ENCODE measurements at places on chromosomes 1 and 21. TPM values are rescaled to one million over a fixed set of nuclear protein-coding genes. Genes with fewer than 3 reads are reported as not detected.
A peak's percentile ranks its signal among the peaks of the same experiment; 100 is the strongest.

DNA sequence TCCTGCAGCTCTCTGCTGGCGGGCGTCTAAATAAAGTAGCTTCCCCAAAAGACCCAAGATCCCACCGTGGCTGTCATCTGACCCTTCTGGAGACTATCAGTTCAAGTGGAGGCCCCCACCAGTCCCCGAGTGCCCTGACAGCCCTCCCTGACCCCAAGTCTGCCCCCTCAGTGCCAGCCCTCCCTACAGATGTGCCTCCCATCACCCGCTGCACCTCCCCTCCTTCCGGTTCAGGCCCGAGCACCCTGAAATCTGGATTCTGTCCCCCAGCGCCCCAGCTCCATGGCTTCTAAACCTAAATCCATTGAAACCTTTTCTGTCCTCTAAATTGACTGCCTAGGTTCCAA, 595 bp downstream of the IL10RB start:
- DNase-seq = no peak

Gene ATP6V1G3
- not detected for total RNA-seq

DNA sequence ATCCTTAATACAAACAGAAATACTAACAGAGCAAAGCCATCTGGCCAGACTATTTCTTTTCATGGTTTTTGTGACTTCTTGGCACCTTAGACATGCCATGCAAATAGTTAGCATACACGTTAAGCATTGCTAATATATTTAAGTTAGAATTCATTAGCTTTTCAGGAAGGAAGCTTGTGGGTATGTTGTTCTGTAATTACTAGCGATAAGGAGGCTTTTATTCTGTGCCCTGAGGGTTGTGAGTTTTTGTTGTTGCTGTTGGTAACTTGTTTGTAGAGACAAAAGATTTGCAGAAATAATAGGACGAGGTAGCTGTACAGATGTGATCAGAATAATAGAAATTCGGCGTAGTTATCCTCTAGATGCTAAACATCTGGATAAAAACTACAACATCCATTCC, 305.3 kb downstream of the TM2D1 start:
- DNase-seq = no peak

DNA sequence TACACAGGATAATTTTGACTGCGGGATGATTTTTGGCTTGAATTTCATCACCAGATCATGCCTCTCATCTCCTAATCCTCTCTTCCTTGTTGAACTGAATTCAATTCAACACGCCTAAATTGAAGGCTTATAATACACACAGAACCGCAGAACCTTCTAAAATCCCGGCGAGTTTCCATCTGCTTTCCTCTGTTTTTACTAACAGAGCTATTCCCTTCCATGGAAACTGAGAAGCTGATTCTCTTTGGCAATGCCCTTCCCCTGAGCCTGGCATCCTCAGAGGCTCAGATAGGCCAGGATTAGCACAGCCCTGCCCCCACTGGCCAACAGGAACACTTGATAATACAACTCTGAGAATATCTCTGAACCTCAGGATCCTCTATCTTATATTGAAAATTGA, 130.2 kb downstream of the CAPN8 start:
- DNase-seq = no peak

GRCh38 chr1:63982201-63982600, 208.4 kb downstream of the ROR1 start:
- no peak for DNase-seq

DNA sequence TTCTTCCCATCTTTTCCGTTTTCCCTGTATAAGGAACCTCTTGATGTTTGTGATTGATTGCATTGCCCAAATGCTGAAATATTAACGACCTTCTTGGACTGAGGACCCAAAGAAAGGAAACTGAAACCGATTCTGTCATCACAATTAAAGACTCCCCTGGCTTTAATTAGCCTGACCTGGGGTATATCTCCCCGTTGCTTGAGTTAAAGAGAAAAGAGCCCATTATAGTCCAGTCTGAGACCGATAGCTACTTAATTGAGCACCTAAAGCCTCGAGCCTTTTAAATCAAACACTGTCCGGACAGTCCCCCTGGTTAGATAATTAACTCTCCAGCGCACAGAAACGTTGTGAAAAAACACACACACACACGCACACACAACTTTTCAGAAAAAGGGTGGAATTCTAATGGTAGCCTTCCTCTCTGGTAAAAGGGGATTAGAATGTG, 8.0 kb downstream of the LMO4 start:
- DNase-seq = no peak

- DNase-seq = peak; percentile 23
Measured at GRCh38 chr1:40421431-40422384, 28.6 kb upstream of the ZFP69B start.

Gene SYPL2
- total RNA-seq = not detected

Gene TYW3
- 6.6 TPM for total RNA-seq

Gene ADAM30
- total RNA-seq = not detected

Gene ACTL8
- not detected for total RNA-seq

- no peak for DNase-seq
Measured at GRCh38 chr1:242128951-242129502, 130.1 kb upstream of the MAP1LC3C start.

Gene SPRR2A
- not detected for total RNA-seq

Gene RPE65
- total RNA-seq = 0.16 TPM

- DNase-seq = no peak
Measured at GRCh38 chr1:7468248-7468647, 302.8 kb upstream of the VAMP3 start.

DNA sequence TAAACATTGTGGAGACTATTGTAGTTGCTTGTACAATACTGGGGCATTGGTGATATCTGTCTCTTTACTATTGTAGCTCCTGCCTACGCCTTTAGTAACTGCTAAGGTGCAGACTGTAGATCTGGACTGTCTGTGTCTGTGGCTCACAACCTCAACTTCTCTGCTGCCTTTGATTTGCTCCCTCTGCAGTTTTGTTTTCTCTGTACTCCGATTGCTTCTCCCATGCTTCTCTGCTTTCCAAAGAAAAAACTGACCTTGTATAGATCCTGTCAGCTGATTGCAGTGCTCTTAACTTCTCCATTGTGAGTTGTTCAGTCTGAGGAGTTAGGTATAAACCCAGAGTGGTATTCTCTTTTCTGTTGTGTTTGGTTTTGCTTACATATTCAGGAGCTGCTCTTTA, 15.3 kb downstream of the MAGI3 start:
- DNase-seq = no peak

Gene TRIM46
- total RNA-seq = 21.1 TPM

Gene HSD3B2
- not detected for total RNA-seq

- no peak for DNase-seq
Measured at GRCh38 chr1:104807590-104807989, 1057.9 kb downstream of the AMY1C start.

DNA sequence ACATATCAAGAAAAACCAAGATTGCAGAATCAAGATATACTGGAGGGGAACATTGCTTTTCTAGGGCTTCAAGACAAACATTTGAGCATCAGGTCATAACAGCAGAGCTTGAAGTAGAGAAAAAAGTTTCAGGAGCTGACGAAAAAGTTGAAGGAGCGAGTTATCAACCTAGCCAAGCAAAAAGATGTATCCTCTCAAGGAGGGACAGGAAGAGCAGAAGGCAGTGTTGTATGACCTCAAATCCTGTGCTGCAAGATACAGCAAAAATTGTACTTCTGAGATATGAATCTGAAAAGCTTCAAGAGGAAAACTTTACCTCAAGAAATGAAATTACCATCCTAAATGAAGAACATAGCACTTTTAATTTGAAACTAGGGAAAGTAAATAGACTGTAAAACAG, 153.1 kb downstream of the AK5 start:
- no peak for DNase-seq
